Germinal center (tissue), 1 donor: ENCODE measurements at places on chromosomes 4 and X.

DNA sequence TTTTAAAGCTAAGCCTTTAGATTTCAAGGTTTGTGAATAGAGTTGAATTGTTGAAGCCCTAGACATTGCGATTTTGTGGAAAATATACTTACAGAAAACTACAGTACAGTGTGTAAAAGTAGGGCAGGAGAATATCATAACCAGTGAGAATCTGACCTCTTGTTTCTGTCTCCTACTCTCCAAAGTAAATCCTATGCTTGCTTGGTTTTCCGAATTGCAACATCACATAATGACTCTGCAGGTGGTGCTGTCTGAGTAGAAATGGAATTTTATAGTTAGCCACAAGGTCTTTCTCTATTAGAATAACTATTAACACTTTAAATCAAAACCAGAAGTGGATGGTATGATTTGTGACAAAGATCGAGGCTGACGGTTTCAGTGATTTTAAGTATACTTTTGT, 505.6 kb downstream of the RAPGEF2 start:
- no peak for DNase-seq

DNA sequence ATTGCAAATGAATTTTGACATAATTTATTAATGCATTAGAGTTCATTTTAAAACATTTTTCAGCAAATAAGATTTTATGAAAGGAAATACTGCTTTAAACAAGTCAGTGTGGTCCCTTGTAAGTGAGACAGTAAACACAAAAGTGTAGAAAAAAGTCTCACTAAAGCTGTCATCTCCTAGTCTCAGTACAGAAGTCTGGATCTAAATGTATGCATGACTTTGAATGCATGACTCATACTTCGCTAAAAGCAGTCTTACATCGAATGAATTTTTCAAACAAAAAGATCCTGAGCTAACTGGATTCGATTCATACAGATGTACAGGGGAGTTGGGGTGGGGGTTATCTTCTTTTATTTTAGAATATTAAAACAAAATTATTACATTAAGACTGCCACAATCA, 207.4 kb upstream of the VCX start:
- no peak for DNase-seq

DNA sequence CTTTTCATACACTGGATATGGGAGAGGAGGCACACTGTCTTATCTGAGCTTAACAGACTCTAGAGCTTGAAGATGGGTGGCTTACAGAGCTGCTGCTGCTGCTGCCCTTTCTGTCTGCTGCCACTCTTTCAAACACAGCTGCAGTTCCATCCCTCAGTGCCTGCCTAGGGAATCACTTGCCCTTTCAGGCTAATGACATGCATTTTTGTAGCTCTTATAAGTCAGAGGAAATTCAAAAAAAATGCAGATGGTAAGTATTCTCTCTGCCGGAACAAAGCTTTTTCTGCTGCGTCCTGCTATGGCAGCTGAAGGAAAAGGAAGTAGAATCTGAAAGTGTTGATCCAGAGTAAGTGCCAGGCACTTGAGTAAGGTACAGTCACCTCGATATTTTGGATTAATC, 460.4 kb upstream of the DIAPH2 start:
- no peak for DNase-seq

DNA sequence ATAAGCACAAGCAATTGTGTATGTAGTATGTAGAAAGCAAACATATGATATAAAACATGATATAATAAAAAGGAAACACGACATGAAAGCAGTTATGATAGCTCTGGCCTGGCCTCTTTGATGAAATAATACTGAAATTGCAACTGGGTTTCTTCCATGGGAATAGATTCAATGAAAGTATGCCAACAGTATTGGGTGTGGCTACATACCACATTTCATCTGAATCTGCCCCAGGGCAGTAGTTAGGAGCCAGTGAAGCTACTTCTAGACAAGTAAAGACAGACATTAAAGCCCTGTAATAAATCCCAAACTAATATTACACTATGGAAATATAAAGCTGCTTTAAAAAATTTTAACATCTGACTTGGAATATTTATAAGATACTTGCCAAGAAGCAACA, 207.3 kb downstream of the FBXW7 start:
- no peak for DNase-seq

DNA sequence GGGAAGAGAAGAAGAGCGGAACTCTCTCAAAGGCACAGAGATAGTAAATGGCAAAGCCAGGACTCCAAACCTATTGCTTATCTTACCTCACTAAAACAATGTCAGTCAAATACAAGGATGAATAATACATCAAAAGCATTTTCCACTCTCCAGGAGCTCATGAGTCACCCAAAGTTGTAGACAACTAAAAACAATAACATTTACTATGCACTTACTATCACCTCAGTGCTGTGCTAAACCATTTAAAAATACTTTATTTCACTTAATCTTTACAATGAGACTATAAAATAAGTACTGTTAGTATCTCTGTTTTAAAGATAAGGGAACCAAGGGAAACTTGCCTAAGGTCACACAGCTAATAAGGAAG, 163.2 kb upstream of the SPANXC start:
- DNase-seq, result no peak

DNA sequence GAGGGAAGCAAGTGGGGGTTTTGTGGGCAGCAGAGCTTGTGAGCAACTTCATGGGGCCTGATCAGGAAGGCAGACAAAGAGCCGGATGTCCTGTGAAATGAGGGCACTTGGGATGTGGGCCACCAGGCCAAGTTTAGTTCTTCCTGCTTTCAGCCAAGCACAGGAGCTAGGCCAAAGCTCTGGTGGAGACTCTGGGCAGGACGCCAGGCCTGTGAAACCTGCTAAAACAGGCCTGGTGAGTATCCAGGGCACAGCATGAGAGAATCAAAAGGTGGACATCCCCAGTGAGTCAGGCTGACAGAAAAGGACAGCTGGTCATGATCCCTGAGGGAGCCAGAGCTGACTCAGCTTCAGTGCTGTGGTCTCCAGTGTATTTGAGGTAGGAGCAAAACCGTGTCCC, 95.7 kb downstream of the NPNT start:
- DNase-seq, result no peak

DNA sequence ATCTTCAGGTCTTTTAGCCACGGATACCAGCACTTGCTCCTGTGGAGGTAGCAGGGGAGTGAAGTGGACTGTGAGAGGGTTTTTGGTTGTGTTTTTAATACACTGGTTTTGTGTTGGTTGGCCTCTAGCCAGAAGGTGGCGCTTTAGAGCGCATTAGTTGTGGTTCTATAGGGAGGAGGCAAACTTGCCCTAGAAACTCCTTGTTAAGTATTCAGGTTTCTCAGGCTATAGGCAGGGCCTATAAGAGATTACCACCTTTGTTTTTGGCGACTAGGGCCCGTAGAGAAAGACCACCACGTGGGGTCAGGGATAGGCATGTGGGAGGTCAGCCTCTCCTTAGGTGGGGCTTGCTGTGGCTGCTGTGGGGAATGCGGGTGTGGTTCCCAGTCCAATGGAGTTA, 221.6 kb upstream of the SPANXN4 start:
- DNase-seq, result no peak

DNA sequence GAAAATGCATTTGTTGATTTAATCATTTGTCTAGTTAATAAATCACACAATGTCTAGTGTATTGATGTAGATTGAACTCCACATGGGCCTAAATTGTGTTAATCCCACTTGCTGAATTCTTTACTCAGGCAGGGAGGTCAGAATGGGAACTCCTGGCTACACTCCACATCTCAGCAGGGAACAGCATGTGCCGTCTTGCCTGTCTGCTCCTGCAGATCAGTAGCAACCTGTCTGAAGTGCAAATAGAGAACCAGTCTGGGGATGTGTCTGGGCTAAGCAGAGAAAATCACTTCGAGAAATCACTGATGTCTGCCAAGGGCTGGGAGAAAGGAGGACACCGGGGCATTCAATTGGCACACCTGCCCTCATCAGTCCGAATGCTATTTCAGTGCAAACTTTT, 16.5 kb upstream of the MXRA5 start:
- no peak for DNase-seq

DNA sequence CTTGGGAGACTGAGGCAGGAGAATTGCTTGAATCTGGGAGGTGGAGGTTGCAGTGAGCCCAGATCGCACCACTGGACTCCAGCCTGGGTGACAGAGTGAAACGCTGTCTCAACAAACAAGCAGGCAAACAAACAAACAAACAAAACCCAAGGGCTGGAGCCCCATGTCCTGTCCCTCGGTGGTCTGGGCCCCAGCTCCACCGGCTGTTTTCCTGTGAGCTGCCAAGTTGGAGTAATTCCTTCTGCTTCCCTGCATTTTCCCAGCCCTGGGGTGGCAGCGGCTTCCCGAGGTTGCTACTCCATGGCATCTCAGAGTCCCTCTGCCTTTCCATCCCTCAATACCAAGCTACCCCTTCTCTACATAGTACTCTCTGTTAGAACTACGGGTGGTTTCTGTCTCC, 43.2 kb downstream of the RGS12 start:
- no peak for DNase-seq

- no peak for DNase-seq
Observed at GRCh38 chr4:41611881-41612871, 74.2 kb downstream of the LIMCH1 start.

DNA sequence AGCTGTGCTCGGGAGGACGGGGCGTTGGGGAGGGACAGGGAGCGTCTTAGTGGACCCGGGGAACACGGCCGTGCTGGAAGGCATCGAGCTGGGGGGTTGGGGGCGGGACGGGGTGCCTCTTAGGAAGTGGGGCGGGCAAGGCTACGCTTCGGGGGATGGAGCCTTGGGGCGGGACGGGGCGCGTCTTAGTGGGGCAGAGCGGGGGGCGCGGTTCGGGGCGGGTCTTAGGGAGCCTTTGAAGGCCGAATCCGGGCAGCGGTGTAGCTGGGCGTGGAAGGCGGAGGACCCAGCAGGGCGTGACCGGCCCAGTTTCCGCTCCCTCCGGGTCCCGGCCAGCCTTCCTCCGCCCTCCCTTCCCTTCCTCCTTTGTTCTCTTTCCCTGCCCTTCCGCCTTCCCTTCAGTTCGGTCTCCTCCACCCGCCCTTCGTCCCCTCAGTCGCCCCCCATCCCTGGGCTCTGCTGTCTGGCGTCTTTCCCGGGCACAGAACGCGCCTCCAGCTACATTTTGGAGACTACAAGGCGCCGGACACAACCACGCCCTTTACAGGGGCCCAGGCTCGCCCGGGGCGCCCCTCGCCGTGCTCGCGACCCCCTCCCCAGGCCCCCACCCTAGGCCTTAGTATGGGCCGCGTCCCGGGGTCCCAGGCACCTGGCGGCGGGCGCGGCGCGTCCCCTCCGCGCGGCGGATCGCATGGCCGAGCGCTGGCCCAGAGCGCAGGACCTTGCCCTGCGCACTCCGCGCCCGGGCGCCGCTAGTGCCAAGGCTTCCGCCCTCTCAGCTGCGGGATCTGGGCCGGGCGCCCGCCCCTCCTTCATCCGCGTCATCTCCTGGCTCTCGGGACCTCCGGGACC, at the start of gene ARSD:
TSS of gene ARSD (minus strand) at position 757 of the 852 bp plus-strand sequence. CDS start at position 693, 64 bp downstream.
- DNase-seq, result peak; percentile 34

DNA sequence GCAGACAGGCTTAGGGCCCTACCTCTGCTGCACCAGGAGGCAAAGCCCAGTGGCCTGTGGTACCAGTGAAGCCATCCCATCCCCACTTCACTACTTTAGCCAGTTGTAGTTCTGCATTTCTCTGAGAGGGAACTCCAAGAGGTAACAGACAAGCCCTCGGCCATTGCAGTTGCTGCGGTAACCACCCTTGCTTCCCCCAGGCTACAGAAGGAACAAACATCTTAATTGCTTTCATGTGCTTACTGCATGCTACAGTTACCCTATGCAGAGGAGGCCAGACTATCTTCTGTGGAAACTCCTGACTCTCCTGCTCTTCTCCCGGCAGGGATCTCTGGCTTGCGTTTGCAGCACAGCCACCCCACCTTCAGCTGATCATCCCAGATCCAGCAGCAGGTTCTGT, 67.8 kb downstream of the SPIN4 start:
- no peak for DNase-seq

- no peak for DNase-seq
Observed at GRCh38 chrX:55213381-55213780, 6.8 kb upstream of the PAGE5 start.

DNA sequence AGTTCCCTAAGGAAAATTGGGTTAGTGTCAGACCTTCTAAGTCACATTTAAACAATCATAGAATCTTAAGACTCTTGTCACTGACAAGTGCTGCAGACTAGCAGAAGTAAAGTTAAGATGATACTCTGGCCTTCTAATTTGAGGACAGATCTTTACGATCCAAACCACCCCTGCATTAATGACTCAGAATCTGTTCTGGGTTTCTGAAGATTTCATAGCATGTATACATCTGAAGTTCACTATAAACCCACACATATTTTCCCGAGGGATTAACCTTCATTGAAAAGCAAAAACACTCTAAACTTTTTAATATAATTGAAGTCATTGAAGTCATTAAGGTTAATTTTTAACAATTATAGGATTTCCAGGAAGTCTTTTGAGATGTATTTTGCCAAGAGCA, 674.3 kb downstream of the IQCM start:
- DNase-seq, result no peak

GRCh38 chr4:40562208-40562607, 67.5 kb downstream of the RBM47 start:
- DNase-seq, result no peak

- DNase-seq, result no peak
Observed at GRCh38 chrX:26522501-26522900, 306.5 kb downstream of the MAGEB5 start.

- no peak for DNase-seq
Observed at GRCh38 chr4:73707918-73708577, 32.3 kb upstream of the CXCL8 start.

DNA sequence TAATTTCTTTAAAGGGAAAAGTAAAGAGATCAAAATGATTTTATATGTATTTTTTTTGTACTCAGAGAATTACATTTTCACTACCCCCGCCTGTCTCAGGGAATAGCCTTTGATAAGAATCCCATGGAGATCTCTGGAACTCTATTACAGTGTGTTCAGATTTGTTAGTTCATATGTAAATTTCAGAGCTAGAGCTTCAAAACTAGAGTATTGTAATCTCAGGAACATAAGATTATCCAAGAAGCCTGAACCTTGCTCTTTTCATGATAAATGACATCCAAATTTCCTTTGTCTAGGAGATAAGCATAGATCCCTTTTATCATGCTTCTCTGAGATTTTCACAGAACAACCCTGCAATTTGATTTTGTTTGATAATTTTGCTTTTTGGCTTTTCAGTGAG, 82.9 kb downstream of the PDK3 start:
- no peak for DNase-seq

GRCh38 chrX:129599996-129600395, 54.8 kb downstream of the APLN start:
- DNase-seq, result no peak
